ENCODE measurements at places on chromosomes 7 and 10. TPM values are rescaled to one million over a fixed set of nuclear protein-coding genes. Genes with fewer than 3 reads are reported as not detected.

PNLIPRP3 gene
- 0.17 TPM for polyA plus RNA-seq

DNA sequence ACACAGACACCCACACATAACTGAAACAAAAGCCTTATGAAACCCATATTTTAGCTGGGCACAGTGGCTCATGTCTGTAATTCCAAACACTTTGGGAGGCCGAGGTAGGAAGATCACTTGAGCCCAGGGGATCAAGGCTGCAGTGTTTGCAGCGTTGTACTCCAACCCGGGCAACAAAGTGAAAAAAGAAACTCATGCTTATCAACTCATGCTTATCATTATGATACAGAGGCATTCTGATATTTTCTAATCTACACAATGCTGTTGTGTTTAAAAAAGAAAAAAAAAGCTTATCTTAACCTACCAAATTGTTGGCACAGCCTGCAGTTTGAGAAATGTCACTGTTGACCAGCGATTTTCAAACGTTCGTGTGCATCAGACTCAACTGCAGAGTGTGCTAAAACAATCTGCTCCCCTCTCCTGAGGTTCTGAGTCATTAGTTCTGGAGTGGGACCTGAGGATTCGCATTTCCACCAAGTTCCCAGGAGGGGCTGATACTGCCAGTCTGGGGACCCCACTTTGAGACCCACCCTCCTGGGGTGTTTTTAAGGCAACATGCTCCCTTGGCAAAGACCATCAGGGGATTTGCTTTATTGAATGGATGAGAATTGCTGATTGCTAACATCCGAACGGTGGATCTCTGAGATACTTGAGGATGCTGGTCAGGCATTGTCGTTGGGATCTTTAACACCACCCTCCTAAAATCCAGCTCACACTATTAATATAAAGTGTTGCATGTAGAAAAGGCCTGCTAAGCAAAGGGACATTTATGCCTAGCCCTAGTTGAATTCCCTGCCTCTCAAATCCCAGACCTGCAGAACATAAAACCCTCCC is 16.2 kb downstream of the CHST3 start:
- no peak for DNase-seq

- no peak for DNase-seq
Measured at GRCh38 chr10:126058507-126058906, 162.1 kb downstream of the FANK1 start.

ADRB1 gene
- polyA plus RNA-seq = not detected

DNA sequence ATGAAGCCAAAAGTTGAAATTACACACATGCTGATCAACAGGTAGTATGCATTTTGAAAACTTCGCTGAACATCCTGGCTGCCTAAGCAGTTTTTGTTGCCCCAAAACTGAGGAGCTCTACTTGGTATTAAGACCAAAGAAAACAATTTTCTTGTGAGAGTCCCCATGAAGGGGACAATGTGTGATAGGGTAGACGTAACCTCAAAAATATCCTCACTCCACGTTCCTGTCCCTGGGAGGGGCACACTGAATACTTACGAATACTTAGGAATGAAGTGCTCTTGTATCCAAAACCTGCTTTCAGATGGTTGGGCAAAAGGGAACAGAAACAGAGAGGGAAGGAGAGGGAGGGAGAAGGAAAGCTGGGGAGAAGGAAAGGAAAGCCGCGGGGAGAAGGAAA is 24.7 kb downstream of the CCDC6 start:
- DNase-seq = no peak

DNA sequence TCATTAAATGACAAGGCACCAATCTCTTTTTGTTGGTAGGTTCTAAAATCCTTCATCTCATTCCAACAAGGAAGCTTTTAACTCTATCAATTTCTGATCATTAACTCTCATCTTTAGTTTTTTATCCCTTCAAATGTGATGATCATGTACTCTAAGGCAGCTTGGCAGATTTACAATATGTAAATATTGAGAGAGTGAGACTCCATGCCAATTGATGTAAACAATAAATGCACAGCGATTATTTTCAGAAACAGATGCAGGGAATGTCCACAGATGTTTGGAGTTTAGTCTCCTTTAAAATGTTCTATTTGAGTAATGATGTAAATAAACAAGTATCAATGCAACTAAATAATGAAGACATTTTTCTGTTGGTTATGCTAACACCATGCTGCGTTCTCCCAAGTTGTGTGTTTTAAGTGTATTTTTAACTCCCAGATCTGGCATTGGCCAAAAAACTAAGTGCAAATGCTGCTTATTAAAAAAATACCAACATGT is 213.8 kb downstream of the AHR start:
- no peak for DNase-seq

NEUROG3 gene
- polyA plus RNA-seq = not detected

ENO4 gene
- polyA plus RNA-seq = 0.19 TPM

EFCAB10 gene
- polyA plus RNA-seq = 0.93 TPM

DNA sequence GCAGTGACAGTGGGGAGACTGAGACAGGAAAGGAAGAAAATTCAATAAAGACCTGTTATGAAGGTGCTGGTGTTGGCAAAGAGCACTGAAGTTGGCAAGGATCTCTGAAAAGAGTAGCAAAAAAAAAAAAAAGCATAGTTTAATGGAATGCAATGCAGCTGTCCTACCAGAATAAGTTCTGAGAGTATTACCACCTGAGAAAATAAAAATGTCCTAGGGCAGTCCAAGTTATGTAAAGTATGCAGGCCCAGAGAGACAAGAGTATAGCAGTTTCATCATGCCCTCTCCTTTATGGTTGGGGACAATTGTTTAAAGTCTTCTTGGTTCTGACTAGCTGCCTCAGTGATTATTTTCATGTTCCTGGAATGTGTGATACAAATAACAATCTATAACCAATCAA is 1092.8 kb downstream of the SORCS3 start:
- no peak for DNase-seq

GRCh38 chr10:113329121-113329596 is 223.7 kb upstream of the HABP2 start:
- DNase-seq = no peak

GRCh38 chr10:79410315-79411094 is 34.9 kb downstream of the ZCCHC24 start:
- no peak for DNase-seq

PFKP gene
- 30.4 TPM for polyA plus RNA-seq

DNA sequence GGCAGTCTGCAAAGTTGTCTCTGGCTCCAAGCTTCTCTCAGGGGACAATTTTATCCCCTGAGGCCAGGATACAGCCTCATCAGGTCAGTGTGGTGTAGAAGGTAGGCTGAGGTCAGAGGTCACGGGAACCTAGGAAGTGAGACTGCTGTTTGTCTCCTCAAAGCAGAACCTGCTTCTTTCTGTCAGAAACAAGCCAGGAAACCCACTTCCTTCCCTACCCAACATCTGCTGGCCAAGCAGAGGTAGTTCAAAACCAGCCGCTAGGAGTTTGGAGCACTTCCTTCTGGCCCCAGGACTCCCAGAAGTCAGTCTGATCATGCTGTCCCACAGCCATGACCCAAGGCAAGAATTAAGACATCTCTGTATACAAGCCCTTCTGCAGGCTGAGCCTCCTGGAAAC is 12.2 kb downstream of the CLRN3 start:
- peak; percentile 24 for DNase-seq

DNA sequence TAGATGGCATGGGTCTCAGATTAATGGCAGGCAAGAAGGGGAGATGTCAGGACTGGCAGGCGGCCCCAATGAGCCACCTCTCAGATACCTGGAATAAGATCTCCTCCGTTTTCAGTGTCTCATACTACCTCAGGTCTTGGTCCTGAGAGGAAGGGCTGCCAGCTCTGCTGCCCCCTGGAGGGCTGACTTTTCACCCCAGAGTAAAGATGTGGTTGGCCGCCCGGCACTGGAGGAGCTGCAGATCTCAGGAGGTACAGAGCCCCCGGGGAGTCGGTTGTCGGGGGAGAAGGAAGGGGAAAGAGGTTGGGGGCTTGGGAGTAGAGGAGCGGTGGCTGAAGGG is 642 bp upstream of the COL13A1 start:
- DNase-seq = no peak
